ENCODE measurements at places on chromosomes 11 and 22.

- no peak for DNase-seq
These were observed 10.9 kb downstream of the CHADL start for GRCh38 chr22:41229730-41230400.

DNA sequence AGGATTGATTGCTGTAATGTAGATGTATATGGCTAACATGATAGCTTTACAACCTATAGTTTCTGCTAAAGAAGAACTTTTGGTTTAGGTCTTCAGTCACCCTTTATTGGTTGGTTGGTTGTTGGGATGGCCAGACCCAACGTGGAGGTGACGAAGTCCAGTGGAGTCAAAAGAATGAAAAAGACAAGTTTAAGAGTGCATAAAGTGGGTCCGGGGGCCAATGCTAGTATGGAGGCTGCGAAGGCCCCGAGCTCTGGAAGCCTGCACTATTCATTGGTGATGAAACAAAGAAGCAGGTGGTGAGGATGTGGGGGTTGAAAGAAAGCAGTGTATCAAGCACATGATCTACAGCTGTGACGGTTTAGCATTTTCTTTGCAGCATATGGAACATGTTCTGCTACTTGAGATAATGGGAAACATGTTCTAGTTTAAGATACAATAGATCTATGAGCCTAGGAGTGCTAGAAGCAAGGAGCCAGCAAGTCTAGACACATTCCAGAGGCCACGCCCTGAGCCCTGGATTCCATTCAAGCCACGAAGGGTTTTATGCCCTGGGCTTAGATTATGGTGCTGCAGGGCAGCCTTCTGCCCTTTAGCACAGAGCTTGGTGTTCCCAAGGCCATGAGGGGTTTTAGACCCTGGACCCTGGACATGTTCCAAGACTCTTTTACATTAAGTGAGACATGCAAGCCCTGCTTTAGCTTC, 6.3 kb downstream of the TCP11L1 start:
- DNase-seq = no peak

GRCh38 chr11:131614631-131615030, 244.2 kb downstream of the NTM start:
- DNase-seq = no peak

DNA sequence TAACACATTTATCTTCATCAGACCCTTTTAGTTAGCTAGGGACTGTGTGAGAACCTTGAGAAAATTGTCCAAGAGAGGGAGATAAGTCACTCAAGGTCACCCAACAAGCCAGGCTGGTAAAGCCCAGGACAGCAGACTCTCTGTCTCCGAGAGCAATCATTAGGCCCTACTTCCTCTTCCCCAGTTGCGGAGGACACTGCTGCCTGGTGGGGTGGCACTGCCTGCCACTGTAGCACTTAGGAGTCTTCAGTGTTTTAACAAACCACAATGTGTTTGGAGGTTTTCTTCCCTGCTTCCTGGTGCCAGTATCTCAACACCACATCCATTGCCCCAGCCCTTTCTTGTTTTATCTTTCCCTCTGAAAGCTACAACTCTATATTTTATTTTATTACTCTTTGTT, 132.1 kb upstream of the LDLRAD3 start:
- DNase-seq = no peak

DNA sequence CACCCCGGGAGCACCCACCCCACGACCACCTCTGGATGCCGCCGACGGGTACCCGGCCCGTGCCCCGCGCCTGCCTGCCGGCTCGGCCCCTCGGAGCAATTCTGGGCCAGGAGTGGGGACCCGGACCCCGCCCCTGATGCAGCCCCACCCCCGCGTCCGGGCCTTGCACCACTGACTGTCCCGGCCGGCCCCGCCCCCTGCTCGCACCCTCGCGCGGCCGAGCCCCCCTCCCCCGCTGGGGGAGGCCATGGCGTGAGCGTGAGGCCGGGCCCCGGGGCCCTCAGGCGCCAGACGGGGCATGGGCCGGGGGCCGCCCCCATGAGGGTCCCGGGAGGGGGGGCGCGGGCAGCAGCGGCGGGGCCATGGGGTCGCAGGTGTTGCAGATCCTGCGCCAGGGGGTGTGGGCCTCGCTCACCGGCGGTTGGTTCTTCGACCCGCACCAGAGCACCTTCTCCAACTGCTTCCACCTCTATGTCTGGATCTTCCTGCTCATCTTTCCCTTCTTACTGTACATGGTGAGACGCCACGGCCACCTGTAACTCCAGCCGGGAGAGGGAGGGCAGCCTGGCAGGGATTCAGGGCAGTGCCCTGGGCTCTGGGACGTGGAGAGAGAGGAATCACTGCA, 486 bp downstream of the PCNX3 start:
- DNase-seq = peak; percentile 28

- no peak for DNase-seq
These were observed 81.0 kb upstream of the SCUBE2 start for GRCh38 chr11:9172389-9172788.

GRCh38 chr11:76329084-76329648, 51.8 kb downstream of the THAP12 start:
- no peak for DNase-seq

DNA sequence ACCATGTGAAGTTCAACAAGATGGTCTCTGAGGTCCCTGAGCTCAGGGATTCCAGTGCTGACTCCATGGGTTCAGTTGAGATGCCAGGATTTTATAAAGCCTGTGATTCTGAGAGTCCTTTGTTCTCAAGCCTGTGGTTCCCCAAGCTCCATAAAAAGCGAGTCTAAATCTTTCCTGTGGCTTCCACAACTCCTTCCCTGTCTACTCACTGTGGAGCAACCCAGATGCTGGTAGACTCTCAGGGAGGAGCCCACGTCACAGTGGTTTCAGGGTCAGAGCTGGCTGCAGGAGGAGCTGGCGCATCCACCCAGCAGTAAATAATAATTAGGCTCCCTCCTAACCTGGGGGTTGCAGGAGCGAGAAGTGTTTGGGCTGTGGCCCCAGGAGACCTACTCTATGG, 2.0 kb upstream of the RELT start:
- no peak for DNase-seq

DNA sequence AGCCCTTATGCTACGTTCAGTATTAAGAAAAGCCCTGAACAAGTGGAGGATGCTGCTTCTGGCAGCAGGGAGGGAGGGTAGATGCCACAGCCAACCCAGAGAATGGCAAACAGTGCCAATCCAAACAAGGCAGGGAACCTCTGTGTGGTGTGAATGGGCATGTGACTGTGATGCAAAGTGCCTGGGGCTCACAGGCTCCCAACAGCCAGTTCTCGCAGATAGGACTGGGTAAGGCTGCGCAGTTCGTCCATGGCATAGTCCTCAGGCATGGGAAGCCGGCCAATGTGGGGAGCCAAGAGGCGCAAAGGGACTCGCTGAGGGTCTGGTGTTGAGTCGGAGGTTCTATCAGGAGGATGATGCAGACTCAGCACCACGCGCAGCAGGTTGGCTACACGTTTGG, 4.8 kb upstream of the CHRNA10 start:
- DNase-seq = no peak

- no peak for DNase-seq
These were observed 165.7 kb upstream of the SORL1-AS1 start for GRCh38 chr11:121618516-121618915.

DNA sequence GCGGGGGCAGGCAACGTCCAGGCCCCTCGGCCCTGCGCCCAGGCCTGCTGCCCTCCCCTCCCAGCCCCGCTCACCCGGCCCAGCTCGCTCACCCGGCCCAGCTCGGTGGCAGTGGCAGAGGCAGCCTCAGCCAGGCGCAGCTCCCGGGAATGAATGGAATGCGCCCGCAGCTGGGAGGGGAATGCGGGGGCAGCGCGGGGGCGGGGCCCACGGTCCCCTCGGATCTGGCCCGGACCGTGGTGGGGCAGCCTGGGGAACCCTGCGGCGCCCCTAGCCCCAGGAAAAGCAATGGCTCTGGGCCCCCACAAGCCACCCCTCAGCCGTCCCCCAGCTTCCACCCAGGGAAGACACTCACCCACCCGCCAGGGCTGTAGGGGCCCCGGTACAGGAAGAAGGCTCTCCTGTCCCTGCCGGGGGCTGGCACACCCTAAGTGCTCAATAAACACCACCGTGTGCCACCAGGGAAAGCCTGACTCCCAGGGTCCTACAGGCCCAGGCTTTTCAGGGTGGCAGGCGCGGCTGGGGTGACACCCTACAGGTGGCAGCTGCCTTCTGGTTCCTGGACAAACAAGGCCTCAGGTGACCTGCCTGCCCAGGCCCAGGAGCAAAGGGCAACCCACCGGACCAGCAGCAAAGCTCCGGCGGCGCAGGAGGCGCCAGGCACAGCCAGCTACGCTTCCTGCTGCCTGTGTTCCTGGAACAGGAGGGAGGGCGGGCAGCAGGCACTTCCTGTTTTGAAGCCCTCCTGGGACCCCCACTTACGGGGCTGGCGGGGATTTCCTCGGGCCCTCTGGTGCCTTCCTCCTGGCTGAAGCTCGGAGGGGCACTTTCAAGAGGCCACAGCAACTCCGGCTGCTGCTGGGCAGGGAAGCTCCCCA, 13.8 kb downstream of the PLXNB2 start:
- no peak for DNase-seq

DNA sequence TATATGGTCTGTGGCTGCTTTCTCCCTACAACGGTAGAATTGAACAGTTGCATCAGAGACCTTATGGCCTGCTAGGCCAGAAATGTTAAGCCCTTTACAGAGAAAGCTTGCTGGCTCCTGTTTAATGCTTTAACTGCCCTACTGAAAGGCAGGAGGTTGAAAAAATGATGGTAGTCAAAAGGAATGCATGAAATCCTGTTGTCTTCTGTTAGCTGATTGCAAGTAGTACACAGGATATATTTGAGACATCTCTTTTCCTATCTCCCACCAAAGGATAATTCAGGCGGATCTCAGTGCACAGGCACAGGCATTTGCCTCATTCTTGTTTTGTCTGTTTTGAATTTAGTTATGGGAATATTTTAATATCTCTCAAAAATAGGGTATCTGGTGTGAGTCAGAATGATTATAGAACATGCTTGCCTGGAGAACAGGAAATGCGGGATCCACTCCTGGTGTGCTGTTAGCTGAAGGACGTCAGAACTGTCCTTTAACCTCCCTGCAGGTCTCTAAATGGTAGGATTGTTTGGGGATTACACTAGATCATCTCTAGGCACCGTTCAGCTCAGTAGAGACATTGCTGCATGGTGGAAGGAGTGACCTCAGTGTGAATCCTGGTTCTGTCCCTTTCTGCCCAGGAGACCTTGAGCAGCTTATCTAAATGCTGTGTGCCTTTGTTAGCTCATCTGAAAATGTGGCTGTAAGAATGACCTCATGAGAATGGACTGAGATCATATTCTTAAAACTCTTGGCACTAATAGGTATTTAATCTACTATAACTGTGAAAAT, 49.5 kb downstream of the PACS1 start:
- no peak for DNase-seq

- DNase-seq = no peak
These were observed 30.9 kb upstream of the RIC3 start for GRCh38 chr11:8199676-8200075.

- no peak for DNase-seq
These were observed 17.8 kb downstream of the OTUB1 start for GRCh38 chr11:64003807-64004589.

DNA sequence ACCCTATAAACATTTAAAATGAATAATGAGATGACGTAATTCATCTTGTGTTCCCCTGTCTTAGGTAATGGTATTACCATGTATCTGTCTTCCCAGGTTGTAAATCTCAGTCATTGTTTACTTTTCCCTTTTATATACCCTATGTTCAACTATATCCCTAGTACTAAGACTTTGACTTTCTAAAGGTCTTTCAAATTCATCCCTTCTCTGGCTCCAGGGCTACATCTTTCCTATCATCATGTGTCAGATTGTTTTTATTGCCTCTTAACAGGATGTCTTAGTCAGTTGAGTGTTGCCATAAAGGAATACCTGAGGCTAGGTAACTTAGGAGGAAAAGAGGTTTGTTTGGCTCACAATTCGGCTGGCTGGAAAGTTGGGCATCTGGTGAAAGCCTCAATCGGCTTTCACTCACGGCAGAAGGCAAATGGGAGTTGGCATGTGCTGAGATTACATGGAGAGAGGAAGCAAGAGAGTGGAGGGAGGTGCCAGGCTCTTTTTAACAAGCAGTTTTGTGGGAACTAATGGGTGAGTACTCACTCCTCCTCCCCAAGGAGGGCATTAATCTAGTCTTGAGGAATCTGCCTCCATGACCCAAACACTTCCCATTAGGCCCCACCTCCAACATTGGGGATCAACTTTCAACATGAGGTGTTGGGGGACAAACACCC, 11.6 kb upstream of the DLAT start:
- no peak for DNase-seq

DNA sequence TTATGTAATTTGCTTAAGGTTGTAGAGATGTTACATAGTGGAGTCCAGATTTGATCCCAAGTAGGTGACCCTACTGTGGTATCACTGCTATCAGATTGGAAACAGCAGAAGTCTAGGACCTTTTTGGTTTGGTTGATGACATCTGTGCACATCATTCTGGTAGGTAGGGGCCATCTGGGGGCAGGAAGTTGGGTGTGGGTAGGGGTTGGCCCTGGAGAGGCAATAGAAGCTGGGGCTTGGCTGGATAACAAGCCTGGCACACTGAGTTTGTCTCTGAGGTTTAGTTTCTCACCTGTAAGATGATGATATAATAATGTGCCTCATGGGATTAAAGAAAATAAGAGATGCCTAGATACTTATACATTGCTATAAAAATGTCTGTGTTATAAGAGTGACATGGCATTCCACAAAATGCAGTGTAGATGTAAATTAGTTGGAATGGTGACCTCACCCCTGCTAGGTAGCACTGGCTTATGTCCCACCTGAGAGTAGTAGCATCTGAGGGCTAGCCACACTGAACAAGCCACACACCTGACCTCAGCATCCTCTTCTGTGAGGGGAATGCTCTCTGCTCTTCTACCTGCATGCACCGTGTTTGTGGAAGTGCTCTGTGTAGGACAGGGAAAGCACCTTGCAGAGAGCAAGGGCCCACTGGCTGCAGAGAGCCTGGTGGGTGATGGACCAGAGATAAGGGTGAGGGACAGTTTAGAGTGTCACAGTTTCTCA, 36.9 kb downstream of the PTPRJ start:
- DNase-seq = no peak

GRCh38 chr22:35884529-35884928, 144.1 kb downstream of the RBFOX2 start:
- DNase-seq = no peak

GRCh38 chr11:20360650-20361049, 2.9 kb upstream of the HTATIP2 start:
- no peak for DNase-seq

- DNase-seq = no peak
These were observed 92.7 kb downstream of the FDX1 start for GRCh38 chr11:110522471-110522870.

GRCh38 chr22:16961477-16962186, 46.4 kb downstream of the GAB4 start:
- no peak for DNase-seq

- peak; percentile 36 for DNase-seq
These were observed 859 bp upstream of the KRTAP5-5 start for GRCh38 chr11:1628506-1629325.

GRCh38 chr11:12103411-12104225, 6.8 kb upstream of the MICAL2 start:
- no peak for DNase-seq

GRCh38 chr11:115887727-115888126, 383.5 kb upstream of the CADM1 start:
- DNase-seq = no peak

GRCh38 chr11:62025487-62026105, 58.2 kb upstream of the FTH1 start:
- peak; percentile 34 for DNase-seq

Measured in stimulated activated CD8-positive, alpha-beta memory T cell treated with anti-CD3 and anti-CD28 coated beads, Interleukin-15, amount 100 ng/mL, for 48 hours (primary cell).